Choroid plexus epithelial cell (primary cell): ENCODE measurements at places on chromosomes 1 and 21.

GRCh38 chr1:65825741-65826140 lies 33.0 kb downstream of the PDE4B start:
- peak; percentile 72 for DNase-seq

- DNase-seq: no peak
Observed at GRCh38 chr21:31893851-31894415, 21.1 kb downstream of the HUNK start.

- DNase-seq: no peak
Observed at GRCh38 chr1:219438386-219438785, 174.5 kb downstream of the ZC3H11B start.

DNA sequence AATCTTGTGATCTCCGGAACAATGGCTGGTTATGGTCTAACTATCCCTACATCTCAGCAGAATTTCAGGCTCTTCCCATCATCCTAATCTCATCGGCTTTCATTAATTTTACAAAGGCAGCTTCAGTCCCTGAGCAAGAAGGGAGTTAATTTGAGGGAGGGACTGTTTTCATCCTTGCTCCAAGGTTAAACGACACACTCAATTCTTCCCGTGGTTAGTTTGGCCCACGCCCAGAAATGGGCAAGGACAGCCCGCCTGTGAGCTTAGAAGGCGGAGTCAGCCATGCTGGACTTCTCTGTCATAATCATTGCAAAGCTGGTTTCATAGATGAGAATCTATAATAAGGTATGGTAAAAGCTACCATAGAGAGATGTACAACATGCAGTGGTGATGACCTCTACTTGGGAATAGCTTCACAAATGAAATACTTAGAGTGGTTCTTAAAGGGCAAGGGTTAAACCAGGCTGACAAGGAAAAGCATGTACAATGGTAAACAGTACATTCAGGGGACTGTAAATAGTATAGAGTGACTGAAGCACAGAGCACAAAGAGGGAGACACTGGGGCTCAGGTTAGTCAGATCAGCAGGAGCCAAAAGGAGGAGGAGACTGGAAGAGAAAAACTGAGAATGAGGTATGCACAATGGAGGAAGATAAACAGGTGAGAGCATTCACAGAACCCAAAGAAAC lies 108.8 kb downstream of the SMYD3 start:
- no peak for DNase-seq

GRCh38 chr1:148362216-148362611 lies 120.9 kb downstream of the PPIAL4G start:
- DNase-seq: no peak

DNA sequence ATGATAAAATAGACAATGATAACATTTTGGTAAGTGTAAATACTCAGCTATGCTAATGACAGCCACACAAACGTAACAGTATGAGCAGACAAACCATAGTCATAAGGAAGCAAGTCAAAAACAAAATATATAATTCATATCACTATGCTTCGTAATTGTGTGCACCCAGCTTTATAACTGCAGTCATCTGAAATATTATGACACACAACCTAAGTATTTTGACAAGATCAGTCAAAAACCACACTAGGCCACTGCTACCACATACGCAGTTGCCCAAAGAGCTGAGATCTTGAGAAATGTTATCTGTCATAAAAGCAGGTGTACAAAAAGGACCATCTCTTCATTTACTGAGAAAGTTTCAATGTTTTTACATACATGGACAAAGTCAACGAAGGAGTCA lies 26.0 kb downstream of the RNASEL start:
- DNase-seq: peak; percentile 22

GRCh38 chr1:201164645-201165044 lies 10.4 kb upstream of the TMEM9 start:
- DNase-seq: no peak

DNA sequence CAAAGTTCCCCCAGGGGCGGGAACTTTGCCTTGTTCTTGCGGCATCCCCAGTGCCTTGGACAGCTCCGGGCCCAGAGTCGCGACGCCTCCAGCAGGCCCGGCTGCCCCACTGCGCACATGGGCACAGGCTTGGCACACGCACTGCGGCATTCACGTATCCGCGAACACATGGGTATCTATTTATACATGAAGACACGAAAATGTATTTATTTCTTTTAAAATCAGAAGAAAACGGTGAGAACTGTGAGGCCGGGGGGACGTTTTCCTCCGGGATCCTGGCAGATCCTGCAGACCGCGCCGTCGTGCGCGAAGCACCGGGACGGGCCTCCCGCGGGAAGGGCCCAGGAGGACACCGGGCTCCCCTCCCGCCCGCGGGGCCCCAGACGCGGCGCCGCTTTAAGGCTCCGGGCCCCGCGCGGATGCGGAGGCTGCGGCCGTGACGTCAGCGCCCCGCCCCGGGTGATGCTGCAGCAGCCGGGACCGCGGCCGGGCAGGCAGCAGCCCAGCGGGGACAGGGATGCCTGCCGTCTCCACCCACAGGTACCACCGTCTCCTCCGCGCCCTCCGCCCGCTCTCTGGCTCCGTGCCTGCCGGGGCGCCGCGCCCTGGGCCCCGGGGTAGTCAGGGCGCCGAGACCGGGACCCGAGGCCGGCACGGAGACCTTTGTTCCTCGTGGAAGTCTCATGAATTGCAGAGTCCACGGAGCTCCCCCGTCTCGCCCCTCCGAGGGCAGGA lies at the start of gene SLC45A1:
SLC45A1 (plus strand) TSS at position 468 of the 735 bp plus-strand sequence. CDS start 6,216 bp downstream, outside the sequence.
- DNase-seq: peak; percentile 52
